ENCODE measurements at places on chromosomes 3 and 15. TPM values are rescaled to one million over a fixed set of nuclear protein-coding genes. Genes with fewer than 3 reads are reported as not detected.

DNA sequence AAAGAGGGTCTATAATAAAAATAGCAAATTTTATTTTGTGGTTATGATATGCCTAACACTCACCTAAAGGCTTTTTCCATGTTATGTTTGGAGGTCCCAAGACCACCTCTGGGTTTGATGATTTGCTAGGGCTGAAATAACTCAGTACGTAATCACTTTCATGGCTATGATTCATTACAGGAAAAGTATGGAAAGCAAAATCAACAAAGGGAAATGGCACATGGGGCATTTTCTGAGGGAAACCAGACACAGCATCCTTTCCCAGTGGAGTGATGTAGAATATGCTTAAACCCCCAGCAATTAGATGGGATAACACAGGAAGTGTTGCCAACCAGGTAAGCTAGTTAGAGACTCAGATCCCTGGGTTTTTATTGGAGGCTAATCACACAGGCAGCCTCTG is 701.6 kb upstream of the CBLB start:
- no peak for DNase-seq

- DNase-seq: no peak
Observed at GRCh38 chr15:44325568-44325967, 37.0 kb downstream of the GOLM2 start.

Gene SYNM
- 863 TPM for total RNA-seq

Gene TEX55
- total RNA-seq: not detected

Gene BSN
- total RNA-seq: 0.48 TPM

- DNase-seq: no peak
Observed at GRCh38 chr3:41162541-41162940, 36.8 kb upstream of the CTNNB1 start.

All from posterior vena cava (tissue), 2 donors.